ENCODE measurements at places on chromosomes 16 and 17. TPM values are rescaled to one million over a fixed set of nuclear protein-coding genes. Genes with fewer than 3 reads are reported as not detected.

The TELO2 gene
- total RNA-seq, result 78.8 TPM

The BRIP1 gene
- 2.5 TPM for total RNA-seq

The TRPV2 gene
- total RNA-seq, result 58.3 TPM

DNA sequence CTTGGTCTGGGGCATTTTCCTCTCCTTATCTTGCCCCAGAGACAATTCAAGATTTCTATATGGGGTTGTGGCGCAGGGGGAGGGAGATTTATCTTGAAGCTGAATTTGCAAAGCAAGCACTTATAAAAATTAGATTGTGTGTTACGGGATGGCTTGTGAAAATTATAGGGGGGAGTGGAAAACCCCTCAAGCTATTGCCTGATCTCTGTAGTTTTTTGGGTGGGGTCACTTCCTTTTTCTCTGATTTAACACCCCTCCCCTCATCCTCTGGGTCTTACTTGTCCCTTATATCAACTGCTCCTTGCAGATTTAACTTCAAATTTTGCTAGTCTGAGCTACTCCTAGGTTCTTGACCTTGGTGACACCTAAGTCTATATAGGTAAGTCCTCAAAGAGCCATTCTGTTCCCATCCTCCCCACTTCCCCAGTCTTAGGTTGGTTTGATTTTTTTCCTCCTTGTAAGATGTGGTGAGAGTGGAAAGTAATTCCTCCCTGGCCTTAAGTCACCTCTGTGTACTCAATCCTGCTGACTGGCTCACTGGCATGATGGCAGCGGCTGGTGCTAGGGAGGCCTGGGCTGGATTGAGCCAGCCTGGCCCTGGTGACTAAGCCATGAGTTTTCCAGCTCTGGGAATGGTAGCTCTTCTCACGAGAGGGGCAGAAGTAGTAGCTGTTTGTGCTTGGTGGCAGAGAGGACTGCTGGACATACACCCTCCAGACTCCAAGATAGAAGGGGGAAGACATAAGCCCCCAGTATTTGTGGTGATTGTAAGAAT is 2.3 kb downstream of the ARL4D start:
- DNase-seq, result no peak

DNA sequence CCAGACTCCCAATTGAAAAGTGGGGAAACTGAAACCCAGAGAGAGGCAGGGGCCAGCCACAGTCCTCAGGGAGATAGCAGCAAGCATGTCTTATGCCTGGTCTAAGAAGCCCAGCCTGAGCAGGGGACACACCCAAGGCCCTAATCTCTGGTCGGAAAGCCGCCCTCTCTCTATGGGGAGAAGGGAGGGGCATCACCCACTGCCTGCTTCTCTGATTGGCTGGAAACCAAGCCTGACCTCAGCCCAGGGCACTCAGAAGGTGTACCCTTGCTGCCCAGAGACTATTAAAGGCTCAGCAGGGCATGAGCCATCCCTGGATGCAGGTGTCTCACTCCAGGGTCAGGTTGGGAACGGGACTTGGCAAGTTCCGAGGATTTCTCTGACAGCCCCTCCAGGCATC is 5.7 kb upstream of the KRT13 start:
- no peak for DNase-seq

GRCh38 chr17:72937707-72938106 is 154.8 kb downstream of the SLC39A11 start:
- no peak for DNase-seq

DNA sequence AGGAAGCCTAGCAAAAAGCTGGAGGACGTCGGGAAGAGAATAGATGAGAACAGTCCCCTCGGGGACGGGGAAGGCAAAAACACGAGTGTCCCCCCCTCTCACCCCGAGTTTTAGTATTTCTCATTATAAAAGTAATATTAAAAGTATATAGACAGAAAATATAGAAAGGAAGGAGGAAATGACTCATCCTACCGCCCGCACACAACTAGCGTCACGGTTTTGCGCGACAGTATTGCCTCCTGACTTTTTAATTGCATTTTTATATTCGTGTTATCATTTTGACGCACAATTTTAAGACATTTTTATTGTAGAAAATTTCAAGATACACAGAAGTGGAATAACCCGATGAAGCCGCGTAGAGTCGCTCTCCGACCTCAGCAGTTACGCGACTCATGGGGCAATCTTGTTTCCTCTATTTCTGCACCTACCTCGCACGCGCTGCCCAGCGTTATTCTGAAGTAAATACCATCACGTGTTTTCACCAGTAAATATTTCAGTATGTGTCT is 652 bp upstream of the SLC25A19 start:
- DNase-seq, result peak; percentile 39

GRCh38 chr16:49776085-49776595 is 79.8 kb downstream of the ZNF423 start:
- no peak for DNase-seq

DNA sequence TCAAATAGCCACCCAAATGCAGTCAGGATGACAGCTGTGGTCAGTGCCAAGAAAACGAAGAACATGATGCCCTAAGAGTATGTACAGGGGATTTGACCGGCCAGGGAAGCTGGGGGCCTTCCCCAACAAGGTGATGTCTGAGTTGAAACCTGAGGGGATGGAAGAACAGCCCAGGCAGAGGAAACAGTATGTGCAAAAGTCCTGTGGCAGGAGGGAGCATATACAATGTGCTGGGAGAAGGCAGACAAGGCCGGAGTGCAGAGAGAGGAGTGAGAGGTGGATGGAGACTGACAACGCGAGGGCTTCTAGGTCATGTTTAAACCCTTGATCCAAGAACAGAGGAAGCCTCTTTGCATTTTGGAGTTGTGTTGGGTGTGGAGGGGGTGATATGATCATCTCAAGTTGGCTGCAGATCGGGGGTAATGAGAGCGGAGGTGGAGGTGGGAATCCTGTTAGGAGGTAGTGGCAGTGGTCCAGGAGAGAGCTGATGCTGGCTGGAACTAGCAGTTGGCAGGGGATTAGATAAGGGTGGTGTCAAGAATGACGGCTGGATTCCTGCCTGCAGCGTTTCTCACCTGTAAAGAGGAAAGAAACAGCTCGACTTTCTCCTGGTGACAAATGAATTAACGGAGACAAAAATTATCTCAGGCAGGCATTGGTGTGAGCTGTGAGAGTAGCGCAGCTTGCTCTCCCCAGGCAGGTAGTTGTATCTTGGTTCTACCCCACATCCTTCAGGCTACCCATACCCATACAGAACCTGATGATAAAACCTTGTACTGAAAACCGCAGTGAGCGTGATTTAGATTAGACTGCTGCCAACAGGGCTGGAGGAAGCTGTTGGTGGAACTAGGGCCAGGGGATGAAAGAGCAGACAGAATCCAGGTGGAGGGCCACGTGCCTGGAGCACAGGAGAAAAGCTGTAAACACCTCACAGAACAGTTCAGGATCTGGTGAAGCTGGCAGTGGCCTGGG is 37.2 kb upstream of the NGFR start:
- DNase-seq, result no peak

- no peak for DNase-seq
Observed at GRCh38 chr16:46649588-46650253, 28.5 kb upstream of the SHCBP1 start.

GRCh38 chr17:8905331-8905730 is 37.9 kb upstream of the PIK3R6 start:
- no peak for DNase-seq
